ENCODE measurements at places on chromosomes 5 and 9. TPM values are rescaled to one million over a fixed set of nuclear protein-coding genes. Genes with fewer than 3 reads are reported as not detected.
A peak's percentile ranks its signal among the peaks of the same experiment; 100 is the strongest.

- no peak for ATAC-seq
These were observed 48.9 kb downstream of the FAM174A start for GRCh38 chr5:100584069-100584468.

DNA sequence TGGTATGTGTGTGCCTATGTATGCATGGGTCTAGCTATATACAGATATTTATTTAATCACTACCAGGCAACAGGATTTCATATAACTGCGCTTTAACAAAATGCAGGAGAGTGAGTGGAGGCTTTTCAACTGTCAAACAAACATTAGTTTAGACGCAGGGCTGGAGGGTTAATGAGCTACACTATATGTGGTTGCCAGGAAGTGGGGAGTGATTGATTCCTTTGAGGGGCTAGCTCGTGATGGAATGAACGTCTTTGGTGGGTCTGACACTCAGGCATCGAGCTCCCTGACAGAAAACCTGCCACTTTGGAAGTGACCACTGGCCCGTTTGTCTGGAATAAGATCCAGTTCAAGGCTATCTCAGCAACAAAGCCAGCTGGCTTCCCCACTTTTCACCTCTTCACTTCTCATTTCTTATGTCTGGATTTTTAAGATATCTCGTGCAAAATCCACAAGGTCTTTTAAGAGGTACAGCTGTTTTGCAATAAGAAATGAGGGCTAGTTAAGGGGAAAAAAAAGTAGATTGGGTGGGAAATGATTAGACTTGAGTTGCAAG lies 78.0 kb downstream of the CFAP77 start:
- no peak for ATAC-seq

DNA sequence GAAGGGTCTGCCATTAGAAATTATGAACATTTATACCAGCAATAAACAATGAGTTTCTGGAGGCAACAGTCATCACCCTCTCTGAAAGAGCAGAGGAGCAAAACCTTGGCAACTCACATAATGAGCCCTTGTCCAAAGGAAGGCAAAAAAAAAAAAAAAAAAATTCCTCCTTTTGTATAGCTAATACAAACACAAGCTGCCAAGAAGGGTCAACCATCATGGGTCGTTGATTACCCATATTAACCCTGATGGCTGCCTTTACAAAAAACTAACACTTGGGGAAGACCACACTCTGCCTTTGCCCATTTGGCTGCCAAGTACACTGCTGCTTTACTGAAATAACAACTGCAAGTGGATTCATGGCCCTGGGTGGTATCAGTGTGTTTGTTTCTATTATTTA lies 272.7 kb downstream of the ADAMTSL1 start:
- ATAC-seq = no peak

OR2S2 gene
- 0.31 TPM for total RNA-seq

DBH gene
- 1.0 TPM for total RNA-seq

- ATAC-seq = no peak
These were observed 66.5 kb upstream of the PJA2 start for GRCh38 chr5:109476292-109476691.

DNA sequence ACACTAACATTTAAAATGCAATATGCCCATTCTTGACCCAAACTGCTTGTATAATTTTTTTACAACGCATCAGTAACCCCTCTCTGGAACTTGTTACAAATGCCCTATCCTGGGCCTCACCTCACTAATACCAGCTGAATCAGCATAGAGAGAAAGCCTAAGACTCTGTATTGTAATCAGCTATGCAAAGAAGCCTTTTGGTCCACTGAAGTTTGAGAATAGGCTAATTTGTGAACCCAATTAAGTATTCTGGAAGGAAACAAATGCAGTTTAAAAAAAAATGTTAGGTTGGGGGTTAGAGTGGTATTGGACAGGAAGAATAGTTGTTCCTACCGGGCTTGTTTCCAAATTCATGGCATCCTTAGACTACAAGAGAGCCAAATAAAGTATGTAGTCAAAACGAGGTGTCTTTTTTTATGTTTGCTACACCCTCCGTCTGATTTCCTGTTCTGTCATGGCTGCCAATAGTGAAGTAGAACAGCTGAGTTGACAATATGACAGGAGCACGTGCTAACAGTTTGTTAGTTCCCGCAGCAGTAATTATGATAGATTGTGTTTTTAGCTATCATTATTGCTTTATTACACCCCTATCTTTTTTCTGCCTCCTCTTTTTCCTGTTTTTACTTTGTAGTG lies 1048.7 kb upstream of the NUDT12 start:
- no peak for ATAC-seq

DNA sequence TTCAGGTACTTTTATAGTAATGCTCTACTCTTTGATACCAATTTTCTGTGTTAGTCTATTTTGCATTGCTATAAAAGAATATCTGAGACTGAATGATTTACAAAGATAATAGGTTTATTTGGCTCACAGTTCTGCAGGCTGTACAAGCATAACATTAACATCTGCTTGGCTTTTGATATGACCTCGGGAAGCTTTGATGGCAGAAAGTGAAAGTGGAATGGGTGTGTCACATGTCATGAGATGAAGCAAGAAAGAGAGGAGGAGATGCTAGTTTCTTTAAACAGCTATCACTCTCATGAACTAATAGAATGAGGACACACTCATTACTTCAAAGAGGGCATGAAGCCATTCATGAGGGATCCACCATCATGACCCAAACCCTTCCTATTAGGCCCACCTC lies 270.9 kb upstream of the IL12B start:
- ATAC-seq = no peak

CDC20B gene
- 0.15 TPM for total RNA-seq

DNA sequence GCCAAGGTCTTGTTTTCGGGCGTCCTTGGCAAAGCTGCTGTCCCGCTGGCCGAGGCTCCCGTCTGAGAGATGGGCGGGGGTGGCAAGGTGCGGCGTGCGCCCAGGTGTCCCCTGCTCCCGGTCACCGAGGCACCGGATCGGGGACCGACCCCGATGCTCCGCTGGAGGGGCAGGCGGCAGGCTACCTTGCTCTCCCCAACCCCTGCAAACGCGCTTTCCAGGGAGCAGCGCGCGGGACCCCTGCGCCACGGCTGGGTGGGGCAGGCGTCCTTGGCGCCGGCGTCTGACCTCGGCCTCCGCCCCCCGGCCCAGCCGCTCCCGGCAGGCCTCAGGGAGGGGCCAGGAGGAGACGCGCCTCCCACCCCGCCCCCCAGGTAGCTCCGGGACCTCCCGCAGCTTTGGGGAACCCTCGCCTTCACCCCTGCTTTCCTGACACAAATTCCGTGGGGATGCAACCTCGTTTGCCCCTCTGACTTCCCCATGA lies 551 bp downstream of the N4BP3 start:
- peak; percentile 19 for ATAC-seq

DPM2 gene
- 32.3 TPM for total RNA-seq

Measured in motor neuron (in vitro differentiated cells).